ENCODE measurements at places on chromosomes 3 and 15. TPM values are rescaled to one million over a fixed set of nuclear protein-coding genes. Genes with fewer than 3 reads are reported as not detected.

GRCh38 chr3:64958199-64958843 is 270.5 kb upstream of the ADAMTS9 start:
- no peak for DNase-seq

DNA sequence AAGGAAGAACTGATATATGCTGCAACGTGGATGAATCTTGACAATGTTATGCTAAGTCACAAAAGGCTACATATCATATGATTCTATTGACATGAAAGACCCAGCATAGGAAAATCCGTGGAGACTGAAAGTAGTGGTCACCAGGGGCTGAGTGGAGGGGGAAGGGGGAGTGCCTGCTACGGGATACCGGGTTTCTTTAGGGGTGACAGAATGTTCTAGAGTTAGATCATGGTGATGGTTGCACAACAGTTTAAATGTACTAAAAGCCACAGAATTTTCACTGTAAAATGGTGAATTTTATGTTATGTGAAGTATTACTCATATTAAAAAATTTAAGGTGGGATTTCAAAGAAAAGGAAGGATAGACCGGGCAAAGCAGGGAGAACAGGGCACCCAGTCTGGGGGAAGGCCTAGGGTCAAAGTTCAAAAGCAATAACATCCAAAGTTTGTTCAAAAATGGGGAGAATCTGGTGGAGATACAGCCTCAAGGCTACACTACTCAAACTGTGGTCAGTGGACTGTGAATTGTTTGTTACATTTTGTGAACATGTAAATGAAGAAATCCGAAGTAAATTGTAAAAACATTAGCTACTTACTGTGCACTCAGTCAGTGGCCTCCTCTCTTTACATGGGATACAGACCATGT is 74.2 kb upstream of the FNDC3B start:
- DNase-seq = no peak

DNA sequence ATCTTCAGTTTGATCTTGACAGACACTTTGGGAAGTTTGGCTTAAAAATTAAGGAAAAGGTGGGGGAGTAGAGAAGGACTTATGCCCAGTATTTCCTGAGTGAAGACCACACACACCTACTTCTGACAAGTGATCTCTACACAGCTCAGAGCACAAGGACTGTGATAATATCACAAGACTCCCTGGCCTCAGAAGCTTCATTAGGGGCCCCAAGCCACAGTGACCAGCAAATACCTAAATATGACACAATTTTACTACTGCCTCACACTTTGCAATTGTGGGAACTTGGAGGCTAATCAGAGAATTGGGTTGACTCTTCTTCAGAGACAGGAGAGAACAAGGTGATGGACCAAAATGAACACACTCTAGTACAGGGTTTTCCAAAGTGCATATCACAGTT is 2.6 kb downstream of the ILDR1 start:
- no peak for DNase-seq

Gene CCDC39
- 0.11 TPM for polyA plus RNA-seq

Gene GXYLT2
- polyA plus RNA-seq = 0.26 TPM

Gene PLCL2
- 7.3 TPM for polyA plus RNA-seq

GRCh38 chr3:78634316-78634715 is 1133.5 kb downstream of the ROBO1 start:
- DNase-seq = no peak

DNA sequence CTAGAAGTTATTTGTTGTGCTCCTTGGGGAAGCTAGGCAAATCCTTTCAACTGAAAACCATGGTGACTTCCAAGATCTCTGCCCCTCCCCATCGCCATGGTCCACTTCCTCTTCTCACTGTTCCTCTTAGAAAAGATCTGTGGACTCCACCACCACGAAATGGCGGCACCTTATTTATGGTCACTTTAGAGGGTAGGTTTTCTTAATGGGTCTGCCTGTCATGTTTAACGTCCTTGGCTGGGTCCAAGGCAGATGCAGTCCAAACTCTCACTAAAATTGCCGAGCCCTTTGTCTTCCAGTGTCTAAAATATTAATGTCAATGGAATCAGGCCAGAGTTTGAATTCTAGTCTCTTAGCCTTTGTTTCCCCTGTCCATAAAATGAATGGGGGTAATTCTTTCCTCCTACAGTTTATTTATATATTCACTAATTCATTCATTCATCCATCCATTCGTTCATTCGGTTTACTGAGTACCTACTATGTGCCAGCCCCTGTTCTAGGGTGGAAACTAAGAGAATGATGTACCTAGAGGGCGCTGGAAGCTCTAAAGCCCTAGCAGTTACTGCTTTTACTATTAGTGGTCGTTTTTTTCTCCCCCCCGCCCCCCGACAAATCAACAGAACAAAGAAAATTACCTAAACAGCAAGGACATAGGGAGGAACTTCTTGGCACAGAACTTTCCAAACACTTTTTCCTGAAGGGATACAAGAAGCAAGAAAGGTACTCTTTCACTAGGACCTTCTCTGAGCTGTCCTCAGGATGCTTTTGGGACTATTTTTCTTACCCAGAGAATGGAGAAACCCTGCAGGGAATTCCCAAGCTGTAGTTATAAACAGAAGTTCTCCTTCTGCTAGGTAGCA is 657 bp downstream of the PATL2 start:
- peak; percentile 88 for DNase-seq

DNA sequence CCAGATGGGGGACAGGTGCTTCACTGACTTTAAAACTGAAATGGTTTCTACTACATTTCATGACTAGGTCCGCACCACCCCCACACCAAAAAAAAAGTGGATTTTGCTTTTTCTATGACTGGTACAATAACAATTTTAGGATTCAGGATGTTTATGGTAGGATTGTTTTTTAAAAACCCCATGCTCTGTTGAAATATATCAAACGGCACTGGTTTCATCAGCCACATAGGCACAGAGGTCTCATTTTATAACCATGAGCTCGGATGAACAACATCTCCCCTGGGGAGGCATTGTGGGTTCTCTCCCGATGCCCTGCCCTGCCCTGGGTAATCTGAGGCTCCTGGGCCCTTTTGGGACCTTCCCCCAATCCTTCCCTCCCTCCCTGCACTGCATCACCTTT is 202.7 kb upstream of the KBTBD8 start:
- DNase-seq = no peak

GRCh38 chr15:38864827-38865581 is 300.4 kb upstream of the RASGRP1 start:
- no peak for DNase-seq

- DNase-seq = no peak
Measured at GRCh38 chr3:104648823-104649222, 717.9 kb upstream of the ALCAM start.

- no peak for DNase-seq
Measured at GRCh38 chr3:110493438-110494092, 578.1 kb upstream of the NECTIN3 start.

Gene CAMK2N2
- not detected for polyA plus RNA-seq

DNA sequence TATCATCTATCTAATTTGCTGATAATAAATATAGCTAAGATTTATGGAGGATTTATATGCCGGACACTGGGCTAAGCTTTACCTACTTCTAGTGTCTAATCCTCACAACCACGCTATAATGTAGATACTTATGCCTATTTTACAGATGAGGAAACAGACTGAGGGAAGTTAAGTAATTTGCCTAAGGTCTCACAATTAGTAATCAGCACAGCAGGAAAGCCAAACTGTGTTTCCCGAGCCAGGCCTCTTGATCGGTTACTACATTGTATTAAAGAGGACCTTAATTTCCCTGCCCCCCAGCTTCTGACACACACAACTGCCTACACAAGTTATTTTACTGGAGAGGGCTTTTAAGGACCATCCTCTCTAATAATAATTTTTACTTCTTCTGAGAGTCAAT is 40.9 kb downstream of the ONECUT1 start:
- DNase-seq = no peak

- DNase-seq = no peak
Measured at GRCh38 chr15:84914909-84915605, 30.6 kb downstream of the SLC28A1 start.

GRCh38 chr3:153866901-153867300 is 254.3 kb upstream of the ARHGEF26 start:
- no peak for DNase-seq

DNA sequence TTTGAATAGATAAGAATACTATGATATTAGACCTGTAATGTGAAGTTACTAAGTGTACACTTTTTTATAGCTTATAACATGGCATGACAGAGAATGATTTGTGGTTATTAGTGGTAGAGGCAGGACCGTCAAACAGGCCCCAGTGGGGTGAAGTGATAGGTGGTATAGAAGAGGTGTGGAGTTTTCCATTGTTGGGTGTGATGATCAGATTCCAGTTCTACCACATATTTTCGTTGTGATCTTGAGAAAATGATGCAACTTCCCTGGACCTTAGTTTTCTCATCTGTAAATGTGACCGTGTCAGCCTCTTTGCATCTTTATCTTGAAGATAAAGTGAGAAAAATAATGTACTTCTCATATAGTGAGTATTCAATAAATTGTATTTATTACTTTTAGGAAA is 30.3 kb upstream of the UTS2B start:
- no peak for DNase-seq

GRCh38 chr3:122247087-122247824 is 63.8 kb downstream of the CASR start:
- DNase-seq = peak; percentile 78

GRCh38 chr3:22225161-22225560 is 474.2 kb upstream of the ZNF385D start:
- DNase-seq = no peak

DNA sequence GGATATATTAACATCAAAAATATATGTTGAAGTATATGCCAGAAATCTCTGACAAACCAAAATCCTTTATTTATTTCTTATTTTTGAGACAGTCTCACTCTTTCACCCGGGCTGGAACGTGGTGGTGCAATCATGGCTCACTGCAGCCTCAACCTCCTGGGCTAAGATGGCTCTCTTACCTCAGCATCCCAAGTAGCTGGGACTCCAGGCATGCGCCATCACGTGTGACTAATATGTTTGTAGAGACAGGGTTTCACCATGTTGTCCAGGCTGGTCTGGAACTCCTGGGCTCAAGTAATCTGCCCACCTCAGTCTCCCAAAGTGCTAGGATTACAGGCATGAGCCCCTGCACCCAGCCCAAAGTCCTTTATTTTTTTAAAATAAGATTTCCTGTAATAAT is 11.9 kb downstream of the FAIM start:
- no peak for DNase-seq

DNA sequence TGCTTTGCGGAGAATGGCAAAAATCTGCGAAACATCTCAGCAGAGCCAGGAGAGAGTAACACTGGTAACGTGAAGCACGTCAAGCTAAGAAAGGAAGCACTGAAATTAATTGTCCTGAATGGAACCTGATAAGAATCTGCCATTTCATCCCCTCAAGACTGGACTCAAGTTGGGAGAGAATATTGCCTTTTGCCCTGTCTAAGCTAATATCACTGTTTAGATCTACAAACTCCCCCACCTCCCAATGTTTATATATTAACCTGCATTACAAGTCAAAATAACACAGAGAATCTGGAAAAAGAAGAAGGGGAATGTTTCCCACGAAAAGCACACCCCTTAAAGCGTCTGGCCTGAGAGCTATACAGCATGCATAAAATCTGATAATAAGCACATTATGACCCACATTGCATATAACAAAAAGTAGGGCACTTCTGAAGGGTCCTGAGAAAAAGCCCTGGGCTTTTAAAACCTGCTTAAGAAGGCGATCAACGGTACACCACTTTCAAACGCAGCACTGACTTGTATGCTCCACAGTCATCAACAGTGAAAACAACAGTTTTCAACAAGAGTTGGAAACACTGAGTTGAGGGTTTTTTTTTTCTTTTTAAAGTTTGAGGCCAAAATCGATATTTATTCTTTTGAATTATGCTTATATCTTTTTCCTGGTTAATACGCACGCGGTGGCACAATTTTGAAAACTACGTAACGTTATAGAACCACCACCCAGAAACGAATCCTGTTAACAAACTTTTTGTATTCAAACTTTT is 1.4 kb upstream of the KAT2B start:
- DNase-seq = no peak

DNA sequence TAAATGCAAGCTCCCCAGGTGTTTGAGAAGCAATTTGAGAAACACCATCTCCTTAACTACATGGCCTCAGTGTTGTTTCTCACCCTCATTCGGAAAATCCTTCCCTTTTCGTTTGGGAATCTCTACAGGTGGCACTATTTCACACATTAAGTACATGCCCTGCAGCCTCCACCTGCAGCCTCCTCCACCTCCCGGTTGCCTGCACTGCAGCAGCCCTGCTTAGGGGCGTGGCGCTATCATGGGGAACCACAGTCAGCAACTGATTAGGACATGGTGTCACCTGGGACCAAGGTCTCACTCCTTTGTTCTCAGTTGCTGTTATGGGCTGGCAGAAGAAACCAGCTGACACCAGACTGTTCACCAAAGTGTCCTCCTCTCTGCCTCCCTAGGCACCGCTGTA is 11.7 kb upstream of the ZNF774 start:
- DNase-seq = no peak

DNA sequence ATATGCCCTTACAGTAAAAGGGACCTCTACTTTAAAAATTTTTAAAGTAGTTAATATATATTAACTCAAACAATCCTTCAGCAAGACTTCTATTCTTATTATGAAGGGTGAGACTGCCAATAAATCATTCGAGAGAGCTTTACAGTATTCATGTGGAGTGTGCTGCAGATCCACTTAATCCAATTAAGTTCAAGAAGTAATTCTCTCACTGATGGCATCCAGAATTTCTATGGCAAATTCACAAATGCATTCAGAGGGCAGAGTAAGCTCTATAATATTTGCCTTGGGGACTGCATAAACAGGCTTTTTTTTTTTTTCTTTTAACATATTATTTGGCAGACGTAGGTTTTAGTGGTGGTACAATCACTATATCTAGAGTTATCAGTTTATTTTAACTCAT is 692.0 kb downstream of the NLGN1 start:
- no peak for DNase-seq

GRCh38 chr15:94576889-94577533 is 345.6 kb downstream of the MCTP2 start:
- DNase-seq = no peak

GRCh38 chr3:110070161-110070916 is 733.0 kb upstream of the DPPA4 start:
- DNase-seq = no peak

DNA sequence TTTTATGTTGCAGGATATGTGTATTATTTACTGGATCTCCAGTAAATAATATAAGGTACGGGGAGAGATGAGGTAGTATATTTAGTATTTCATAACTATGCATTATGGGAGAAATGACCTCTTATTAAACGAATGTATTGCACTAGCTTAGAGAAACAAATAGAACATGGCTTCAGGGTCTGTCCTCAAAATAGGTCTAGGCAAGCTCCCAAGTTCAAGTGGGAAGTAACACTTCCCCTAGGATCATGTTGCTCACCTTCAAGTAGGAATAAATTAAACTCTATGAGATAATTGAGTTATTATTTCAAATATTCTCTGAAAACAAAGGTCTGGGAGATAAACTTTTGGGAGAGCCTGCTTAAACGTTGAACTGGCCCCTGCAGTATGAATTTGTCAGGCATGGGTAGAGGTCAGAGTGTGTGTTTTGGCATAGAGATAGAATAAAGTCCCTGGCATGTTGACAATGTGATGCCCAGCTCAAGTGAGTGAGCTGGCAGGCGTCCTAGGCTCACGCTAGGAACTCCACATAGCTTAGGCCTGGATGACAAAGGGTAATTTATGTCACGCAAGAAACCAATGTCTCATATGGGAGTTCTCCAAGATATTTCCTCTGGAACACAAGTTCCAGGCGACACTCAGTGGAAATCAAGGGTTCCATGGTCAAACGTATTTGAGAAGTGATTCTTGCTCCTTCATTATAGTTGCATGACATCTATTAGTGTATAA is 236.8 kb downstream of the CACNA2D3 start:
- no peak for DNase-seq
